ENCODE measurements at places on chromosomes 12 and 14.

- DNase-seq, result no peak
Measured at GRCh38 chr14:76294876-76295275, 81.1 kb upstream of the ESRRB start.

DNA sequence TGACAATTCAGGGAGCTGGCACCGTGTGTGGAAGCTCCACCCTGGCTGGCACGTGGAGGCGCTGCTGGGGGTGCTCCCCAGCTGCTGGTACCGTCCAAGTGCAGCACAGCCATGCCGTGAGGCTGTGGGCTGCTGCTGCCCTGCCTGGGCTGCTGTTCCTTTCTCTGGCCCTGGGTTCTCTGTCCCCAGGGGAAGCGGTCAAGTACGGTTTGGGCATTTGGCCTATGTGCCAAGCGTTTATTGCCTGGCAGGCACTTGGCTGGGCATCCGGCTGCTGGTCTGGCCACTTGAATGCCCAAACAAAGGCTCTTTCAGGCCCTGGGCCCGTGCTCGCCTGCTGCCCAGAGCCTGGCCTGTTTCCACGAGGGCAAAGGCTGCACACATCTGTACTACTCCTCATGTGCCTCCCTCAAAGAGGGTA is 39.6 kb downstream of the RHOF start:
- DNase-seq, result no peak

GRCh38 chr14:101383737-101384338 is 177.5 kb upstream of the DIO3 start:
- DNase-seq, result no peak

- DNase-seq, result no peak
Measured at GRCh38 chr12:89181271-89181920, 170.9 kb downstream of the DUSP6 start.

DNA sequence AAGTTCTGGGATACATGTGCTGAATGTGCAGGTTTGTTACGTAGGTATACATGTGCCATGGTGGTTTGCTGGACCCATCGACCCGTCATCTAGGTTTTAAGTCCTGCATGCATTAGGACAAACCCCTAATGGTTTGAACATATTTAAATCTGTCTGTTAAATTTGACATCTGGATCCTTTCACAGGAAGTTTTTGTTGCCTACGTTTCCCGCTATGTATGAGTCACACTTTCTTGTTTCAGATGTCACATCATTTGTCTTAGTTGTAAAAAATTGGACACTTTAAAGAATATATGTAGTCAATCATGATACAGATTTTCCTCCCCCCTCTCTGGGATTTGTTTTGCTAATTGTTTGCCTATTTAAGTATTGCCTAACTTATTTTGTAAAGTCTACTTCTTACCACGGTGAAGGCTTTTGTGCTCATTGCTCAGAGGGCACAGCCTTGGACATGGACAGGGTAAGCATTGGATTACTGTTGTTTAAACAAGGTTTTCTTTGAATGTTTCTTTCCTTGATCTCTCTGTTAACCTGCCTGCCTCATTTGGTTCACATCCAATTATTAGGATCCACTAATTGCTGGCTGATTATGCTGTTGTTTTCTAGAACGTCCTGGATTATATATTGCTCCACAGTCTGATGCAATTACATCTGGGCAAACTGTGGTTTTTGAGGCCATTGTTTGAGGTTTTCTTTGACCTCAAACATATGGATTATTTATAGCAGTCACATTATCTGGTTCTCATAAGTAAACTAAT is 1441.4 kb downstream of the AACS start:
- no peak for DNase-seq

DNA sequence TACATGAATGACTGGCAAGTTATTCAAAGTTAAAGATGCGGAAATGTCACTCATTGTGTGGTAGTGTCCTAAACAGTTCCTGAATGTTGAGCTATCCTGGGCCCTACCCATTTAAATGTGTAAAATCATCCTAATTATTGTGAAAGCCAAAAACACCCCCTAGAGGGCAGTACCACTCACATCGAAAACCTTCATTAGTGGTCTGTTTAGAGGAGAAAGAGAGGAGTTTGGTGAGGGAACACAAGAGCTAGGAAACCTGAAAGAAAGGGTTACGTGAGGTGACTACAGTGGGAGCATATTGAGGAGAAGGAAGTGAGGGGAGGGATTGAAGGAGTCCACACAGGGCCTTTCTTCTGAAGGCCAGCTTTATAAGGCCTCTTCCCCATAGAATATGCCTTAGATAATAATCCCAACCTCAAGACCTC is 2.5 kb upstream of the TEP1 start:
- peak; percentile 50 for DNase-seq

DNA sequence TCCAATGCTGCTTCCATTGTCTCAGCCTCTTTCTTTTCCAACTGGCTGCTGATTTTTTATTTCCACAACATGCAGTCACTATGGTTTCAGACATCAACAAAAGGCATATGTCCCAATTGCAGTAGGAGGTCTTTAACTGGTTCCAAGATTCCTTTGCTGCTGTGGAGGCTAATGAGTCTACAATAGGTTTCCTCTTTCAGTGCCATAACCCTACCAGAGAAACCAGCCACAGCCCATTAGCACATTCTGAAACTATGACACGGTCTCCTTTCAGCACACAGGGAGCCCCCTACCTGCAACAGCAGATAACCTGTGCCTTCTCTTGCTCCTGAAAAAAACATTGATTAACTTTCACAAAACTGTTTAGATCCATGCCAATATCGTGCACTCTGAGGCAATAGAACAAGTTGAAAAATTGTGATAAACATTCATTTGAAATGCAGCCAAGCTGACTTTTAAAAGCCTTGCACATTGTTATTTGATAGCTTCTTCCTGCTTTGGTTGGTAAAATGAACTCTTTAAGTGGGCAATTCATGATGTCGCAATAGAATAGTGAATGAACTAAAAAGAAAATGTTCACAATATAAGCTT is 32.4 kb downstream of the PLEKHG7 start:
- no peak for DNase-seq

- no peak for DNase-seq
Measured at GRCh38 chr14:91029456-91030217, 30.8 kb downstream of the RPS6KA5 start.

DNA sequence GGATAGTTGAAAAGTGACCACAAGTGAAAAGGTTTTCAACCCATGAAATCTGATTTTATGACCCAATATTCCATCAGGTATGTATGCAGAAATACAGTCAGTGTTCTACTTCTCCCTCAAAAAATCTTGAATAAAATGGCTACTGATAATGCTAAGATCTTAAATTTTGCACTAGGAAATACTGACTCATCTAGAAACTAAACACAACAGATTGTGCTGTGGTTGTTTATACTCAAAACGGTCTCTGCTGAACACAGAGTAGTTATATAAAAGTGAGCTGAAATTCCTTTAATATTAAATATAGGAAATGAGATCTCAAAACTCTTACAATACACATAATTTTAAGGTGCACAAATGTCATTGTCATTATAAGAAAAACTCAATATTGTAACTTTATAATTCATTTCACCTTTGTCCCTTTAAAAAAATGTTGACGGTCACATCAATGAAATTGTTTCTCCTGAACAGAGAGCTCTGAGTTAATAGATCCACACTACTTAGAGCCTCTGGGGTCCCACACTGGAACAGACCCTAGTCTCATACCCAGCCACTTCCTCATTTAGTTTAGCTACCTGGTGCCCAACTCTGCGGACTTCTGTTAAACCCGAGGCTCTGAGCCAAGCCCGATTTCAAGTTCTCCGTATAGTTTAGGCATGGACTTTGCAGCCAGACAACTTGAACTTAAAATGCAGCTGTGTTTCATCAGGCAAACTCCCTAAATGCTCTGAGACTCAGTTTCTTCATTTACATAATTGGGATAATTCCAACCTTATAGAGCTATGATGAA is 9.3 kb downstream of the COCH start:
- no peak for DNase-seq

GRCh38 chr12:69755302-69755701 is 16.6 kb downstream of the RAB3IP start:
- no peak for DNase-seq

GRCh38 chr14:24075485-24076301 is 4.3 kb downstream of the CPNE6 start:
- DNase-seq, result no peak

GRCh38 chr14:96515731-96516130 is 13.5 kb downstream of the PAPOLA start:
- no peak for DNase-seq

DNA sequence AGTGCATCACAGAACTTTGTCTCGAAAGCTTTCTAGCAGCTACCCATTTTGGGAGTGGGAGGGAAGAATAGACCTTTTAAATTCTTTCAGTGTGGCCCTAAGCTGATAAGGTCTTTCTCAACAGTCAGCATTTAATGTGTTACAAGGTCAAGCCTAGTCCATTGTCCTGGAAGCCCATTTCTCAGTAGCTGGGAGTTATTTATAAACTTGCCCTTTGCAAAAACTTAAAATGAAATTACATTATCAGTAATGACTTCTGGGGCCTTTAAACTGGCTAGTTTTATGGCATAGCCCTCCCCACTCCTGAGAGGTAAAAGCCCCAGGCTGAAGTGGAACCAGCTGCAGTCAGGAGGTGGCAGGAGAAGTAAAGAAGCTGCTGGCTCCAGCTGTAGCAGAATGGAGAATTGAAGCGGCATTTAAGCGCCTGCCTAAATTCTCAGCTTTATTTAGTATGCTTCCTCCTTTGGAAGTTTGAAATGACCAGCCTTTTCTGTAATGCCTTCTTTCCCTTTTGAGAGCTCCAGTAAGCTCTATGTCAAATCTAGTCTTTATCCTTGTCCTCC is 12.4 kb downstream of the COPZ1 start:
- no peak for DNase-seq

DNA sequence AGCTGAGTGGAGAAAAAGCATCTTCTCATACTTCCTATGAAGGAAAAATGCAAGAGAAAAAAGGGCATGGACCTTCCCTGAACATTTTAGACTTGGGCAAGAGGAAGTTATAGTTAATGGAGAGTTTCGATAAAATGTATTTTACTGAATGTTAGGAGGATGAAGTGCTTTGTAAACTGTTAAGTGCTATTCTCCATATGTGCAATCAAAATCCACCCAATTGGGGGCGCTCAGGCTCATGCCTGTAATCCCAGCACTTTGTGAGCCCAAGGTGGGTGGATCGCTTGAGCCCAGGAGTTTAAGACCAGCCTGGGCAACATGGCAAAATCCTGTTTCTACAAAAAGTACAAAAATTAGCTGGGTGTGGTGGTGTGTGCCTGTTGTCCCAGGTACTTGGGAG is 1.9 kb upstream of the CNPY2 start:
- DNase-seq, result no peak

DNA sequence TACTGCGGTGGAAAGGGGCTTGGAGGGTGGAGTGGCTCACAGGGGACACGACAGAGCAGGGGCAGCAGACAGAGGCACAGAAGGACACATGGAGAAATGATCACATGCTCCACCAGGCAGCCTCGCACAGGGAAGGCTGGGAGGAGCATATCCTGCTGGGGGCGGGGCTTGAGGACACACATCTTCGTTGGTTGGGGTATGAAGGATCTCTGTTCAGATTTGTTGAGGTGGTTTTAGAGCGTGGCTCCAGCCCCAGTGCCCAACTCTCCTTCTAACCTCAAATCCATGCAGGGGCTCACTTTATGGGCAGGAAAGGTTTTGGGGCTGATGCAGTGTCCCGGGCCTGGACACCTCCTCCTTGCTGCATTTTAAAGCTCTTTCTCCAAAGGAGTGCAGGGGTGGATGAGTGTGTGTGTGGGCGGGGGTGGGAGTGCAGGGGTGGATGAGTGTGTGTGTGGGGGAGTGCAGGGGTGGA is 733 bp upstream of the P3H3 start:
- peak; percentile 67 for DNase-seq

DNA sequence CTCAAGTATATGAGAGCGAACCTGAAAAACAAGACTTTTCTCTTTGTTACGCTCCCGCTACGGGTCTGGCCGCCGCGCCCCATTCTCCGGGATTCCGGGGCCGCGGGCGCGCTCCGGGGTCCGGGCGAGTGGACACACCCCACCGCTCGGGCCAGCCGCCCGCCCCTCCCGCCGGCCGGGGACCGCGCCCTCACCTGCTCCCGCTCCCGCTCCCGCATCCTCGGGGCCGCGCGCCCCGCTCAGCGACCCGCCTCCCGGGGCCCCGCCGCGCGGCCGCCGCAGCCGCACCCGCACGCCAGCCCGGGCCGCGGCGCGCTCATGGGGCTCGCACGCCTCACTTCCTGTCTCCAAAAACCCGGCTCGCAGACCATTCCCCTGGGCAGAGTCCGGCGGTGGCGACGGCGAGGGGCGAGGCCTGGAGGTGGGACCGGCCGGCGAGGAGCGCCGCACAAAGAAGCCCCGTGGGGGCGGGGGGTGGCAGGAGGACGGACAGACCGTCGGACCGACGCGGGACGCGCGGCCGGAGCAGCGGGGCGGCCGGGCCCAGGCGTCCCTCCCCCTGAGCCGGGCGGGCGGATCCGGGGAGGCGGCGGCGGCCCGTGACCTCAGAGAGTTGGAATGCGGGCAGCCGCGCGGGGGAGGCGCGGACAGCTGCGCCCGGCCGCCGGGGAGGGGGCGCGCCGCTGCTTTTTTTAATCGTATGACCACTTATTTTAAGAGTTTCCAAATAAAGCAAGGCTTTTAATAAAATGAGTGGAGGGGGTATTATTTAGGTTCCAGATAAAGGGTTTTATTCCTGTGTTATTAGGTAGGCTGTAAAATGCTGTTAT is at the start of gene PTPN21:
PTPN21 (minus strand) TSS at position 551 of the 830 bp plus-strand sequence. CDS start 4,590 bp downstream, outside the sequence.
- DNase-seq, result peak; percentile 74

- no peak for DNase-seq
Measured at GRCh38 chr12:107258780-107259179, 165.4 kb upstream of the CRY1 start.

- DNase-seq, result no peak
Measured at GRCh38 chr14:95518045-95518751, 1.7 kb upstream of the SYNE3 start.

DNA sequence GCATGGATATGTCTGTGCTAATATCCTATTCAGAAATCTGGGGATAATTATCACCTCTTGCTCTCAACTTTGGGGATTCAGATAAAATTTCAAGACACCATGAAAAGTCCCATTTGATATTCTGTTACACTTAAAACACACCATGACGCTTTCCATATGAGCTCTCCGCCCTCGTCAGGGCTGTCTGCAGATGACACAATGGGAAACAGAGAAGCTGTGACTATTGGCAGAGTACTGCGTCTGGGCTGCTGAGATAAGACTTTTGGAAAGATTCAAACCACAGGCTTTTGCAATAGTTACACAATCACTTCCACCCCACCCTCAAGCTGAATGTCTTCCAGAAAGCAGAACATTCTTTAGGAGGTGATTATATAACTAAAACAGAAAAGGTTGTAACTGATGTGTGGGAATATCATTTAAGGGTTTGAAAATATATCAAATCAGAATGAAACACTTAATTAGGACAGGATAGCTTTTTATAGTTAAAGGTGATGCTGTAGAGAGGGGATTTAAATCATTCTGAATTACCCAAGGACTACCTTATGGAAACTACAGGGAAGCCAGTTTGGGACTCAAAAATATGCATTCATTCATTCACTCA is 75.3 kb upstream of the TMPO start:
- peak; percentile 67 for DNase-seq

- no peak for DNase-seq
Measured at GRCh38 chr14:32682214-32682613, 256.5 kb upstream of the NPAS3 start.

DNA sequence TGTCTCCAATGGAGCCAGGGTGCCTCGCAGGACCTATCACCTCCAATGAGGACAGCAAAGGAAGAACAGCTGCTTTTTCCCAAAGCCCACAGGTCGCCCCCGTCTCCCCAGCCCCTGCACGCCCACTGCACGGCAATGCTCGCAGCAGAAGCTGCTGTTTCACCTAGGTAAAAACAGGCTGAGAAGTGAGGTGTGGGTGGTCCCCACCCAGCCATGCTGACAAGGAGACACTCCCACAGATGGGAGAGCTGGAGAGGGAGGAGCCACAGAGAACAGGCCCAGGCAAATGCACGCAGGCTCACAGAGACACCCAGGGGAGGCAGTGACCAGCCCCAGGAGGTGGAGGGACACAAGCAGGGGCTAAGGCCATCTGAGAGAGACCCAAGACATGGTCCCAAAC is 10.4 kb downstream of the CFAP73 start:
- no peak for DNase-seq
